ENCODE measurements at places on chromosomes 11 and 22.

- DNase-seq, result no peak
Measured at GRCh38 chr11:11500744-11501487, 120.9 kb downstream of the GALNT18 start.

DNA sequence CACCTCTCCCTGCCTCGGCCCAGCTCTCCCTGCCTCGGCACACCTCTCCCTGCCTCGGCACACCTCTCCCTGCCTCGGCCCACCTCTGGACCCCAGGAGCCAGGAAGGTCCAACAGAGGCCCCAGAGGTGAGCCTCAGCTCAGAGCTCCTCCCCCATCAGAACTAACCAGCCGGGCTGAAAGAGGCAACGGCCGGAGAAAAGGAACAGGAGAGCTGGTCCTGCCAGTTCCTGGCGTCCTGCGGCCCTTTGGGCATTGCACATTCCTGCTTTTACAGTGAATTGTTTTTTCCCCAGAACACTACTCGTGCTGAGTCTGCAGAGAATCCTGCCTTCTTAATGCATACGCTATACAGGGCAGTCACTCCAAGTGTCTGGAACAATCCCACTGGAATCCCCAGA is 45.8 kb downstream of the LMO1 start:
- DNase-seq, result no peak

- DNase-seq, result no peak
Measured at GRCh38 chr11:71209181-71209580, 43.2 kb downstream of the SHANK2 start.

GRCh38 chr11:47983464-47984397 is 3.4 kb downstream of the PTPRJ start:
- no peak for DNase-seq

DNA sequence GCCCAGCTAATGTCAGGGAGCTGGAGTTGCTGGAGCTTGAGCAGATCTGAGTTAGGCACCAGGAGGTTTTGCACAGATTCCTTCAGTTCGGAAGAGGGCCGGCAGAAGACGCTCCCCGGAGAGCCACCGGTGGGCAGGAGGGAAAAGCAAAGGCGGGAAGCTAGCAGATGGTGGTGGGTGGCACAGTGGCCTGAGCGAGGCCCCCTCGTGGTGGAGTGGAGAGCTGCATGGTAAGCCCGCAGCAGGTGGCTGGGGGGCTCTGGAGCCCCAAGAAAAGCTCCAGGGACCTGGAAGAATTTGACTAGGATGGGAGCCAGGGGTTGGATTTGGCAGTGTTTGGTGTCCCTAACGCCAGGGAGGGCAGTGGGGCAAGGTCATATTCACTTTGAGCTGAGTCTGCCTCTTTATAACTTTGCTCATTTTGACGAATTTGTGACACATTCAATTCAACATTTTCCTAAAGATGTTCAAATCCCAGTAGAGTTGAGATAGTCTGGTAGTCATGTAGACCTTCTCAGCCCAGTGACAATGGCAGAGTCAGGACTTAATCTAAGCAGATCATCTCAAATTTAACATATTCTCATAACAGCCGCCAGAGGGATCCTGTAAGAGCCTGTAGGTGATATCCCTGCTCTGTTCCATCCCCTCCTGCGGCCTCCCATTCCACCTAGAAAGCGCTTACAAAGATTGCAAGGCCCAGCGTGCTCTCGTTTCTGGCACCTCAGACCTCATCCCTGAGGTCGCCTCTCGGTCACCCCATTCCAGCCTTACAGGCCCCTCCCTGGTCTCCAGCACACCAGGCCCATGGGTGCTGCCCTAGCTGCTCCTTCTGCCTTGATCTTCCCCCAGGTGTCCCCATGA is 57.9 kb downstream of the TRIM29 start:
- no peak for DNase-seq

DNA sequence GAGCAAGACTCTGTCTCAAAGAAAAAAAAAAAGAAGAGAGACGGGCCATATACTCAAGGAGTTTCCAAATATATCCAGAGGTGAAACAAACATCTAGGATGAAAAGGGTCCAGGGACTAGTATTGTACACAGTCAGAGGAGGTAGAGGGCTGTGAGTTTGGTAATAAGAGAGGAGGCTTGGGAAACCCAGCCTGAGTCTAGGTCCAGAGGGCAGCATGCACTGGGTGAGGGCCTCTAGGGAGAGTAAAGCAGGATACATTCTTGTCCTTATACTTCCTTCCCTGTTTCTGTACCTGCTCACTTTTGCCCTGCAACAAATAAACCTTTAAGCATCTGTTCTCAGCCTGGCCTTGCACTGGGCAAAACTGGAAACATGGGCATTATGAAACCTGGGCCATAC is 31.5 kb downstream of the STIM1 start:
- DNase-seq, result no peak

DNA sequence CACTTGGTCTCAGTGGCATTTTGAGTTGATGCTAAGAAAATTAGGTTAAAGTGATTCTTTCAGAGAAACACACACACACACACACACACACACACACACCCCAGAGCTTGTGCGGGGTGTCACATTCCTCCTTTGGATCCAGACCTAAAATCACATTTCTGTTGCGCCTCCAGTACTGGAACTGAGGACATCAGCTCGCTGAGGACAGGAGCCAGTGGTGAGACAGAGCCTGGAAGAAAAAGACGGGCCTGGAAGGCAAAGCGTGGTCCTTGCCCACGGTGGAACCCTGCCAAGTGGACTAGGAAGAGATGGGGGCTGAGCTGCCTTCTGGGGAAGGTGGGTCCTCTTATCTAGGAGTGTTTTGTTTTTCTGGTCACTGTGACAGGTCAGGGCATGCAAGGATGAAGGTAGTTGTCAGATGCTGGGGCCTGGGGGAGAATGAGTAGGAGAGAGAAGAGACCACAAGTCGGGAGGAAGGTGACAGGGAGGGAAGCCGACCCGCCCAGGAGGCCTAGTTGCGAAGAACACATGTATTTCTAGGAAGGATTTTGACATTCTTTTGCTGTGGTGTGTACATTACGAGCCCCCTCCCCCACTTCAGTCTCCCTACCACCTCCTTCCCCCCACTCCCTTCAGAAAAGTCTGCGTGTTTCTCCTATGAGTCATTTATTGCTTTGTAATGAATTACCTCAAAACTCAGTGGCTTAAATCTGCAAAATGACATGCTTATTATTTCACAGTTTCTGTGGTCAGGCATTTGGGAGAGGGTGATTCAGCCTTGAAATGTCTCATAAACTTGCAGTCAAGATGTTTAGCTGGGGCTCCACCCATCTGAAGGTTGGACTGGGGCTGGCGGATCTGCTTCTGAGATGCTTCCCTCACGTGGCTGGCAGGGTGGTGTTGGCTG is 4.8 kb upstream of the ELFN2 start:
- DNase-seq, result no peak

DNA sequence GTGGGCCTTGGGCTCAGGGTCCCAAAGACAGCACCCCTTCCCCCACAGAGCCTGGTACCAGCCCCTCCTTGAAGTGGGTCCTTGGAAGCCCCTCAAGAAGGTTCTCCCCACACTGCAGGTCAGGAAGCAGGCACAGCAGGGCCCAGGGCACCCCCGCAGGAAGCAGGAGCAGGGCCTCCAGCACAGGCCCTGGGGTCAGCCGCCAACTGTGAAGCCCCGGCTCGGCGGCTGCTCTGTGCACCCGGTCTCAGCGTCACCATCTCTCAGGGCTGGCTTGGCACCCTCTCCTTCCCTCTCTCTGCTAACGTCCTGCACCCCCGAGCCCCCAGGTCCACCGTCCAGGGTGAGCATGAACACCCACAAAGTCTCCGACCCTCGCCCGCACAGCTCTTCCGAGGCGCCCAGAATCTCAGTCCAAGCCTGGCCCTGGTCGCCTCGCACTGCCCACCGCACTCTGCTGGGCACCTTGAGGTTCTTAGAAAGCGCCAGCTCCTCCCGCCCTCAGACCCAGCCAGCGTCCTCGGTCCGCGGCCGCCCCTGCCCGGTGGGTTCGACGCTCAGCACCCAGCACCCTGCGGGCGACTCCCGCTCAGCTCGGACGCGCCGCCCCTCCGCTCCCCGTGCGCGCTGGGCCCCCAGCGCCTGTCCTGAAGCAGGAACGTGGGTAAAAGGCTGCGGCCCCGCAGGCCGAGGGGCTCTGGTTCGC is 1.4 kb upstream of the SIGIRR start:
- DNase-seq, result no peak

- no peak for DNase-seq
Measured at GRCh38 chr11:34151916-34152845, 46.8 kb downstream of the NAT10 start.

Data from LNCaP clone FGC (cell line).